Stimulated activated CD4-positive, alpha-beta T cell treated with anti-CD3 and anti-CD28 coated beads, TNF-alpha, amount 100 ng/mL, for 48 hours (primary cell): ENCODE measurements at places on chromosomes 4 and X.

GRCh38 chr4:158170691-158171561 lies 1.9 kb downstream of the GASK1B start:
- no peak for DNase-seq

DNA sequence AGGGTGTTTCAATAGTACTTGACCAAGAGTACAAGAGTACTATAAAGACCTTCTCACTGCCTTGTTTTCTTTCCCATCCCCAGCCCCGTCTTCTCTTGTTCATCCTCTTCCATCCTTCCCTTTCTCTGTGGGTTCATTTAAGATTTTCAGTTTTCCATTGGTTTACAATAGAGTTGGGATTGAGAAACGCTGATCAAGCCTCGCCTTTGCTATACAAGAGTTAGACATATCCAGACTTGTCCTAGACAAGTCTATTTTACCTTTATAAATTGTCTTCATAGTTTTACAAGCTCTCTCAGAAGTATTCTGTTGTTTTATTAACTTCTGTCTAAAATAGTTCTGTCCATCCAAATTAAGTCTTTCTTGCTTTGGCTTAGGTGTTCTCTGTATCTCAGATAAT lies 29.6 kb upstream of the SCML1 start:
- no peak for DNase-seq

DNA sequence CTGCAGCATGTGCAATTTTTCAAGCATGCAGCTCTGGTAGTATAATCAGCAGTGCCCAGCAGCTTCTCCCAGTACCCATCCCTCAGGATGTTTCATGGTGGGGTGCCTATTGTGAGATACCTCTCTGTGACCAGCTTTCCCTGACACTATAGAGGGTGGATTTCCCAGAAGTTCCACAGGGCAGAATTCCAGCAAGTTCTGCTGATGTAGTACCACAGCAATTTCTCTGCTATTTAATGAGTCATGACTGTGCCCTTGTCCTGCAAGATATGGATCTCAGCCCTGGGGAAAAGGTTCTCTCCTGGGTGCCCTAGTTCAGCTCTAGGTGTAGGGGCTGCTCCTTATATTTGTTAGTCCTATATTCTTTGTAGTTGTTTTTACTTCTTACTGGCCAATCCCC lies 174.8 kb downstream of the ENOX2 start:
- DNase-seq, result no peak

GRCh38 chr4:136651278-136651667 lies 881.0 kb downstream of the PCDH18 start:
- no peak for DNase-seq

DNA sequence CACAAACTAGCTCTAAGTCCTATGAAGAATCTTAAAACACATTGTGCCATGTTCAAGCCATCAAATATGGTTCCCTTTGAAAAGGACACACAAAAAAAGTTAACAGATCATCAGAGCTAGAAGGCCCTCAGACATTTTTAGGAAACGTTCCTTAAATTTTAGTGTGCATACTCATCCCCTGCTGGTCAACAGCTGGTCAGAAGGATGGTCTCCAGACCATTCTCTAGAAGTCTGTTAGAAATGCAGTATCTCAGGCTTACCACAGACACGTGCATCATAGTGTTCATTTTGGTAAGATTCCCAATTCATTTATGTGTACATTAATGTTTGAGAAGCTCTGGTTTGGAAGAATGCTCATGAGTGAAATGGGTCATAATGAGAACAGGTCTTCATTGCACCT lies 523.1 kb downstream of the INPP4B start:
- DNase-seq, result no peak

- no peak for DNase-seq
Observed at GRCh38 chr4:152539556-152540292, 3.8 kb upstream of the FBXW7 start.

- DNase-seq, result no peak
Observed at GRCh38 chr4:148790246-148790645, 348.0 kb upstream of the NR3C2 start.

GRCh38 chr4:105619188-105619931 lies 66.9 kb downstream of the ARHGEF38 start:
- no peak for DNase-seq

DNA sequence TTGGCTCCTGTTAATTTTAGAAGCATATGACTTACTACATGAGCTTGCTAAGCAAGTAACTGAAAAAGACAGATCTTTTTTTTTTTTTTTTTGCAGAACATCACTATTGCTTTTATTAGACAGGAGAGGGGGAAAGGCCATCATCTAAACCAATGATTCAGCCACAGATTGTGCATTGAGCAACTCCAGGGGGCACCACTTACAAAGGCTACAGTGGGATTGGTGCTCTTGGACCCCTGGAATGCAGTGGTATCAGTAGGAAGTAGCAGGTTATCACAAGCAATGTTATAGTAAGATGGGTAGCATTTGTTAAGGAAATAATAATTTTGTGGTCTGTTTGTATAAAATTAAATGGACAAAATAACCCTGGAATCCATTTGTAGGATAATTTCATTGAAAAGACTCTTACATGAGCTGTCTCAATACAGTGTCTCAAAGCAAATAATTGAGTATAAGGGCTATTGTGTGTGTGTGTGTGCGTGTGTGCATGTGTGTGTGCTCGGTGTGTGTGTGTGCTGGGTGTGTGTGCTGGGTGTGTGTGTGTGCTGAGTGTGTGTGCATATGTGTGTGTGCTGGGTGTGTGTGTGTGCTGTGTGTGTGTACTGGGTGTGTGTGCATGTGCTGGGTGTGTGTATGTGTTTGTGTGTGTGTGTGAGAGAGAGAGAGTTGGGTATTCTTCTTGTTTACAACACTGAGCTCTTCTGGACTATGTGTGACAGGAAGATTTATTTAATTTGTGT lies 296.3 kb downstream of the PCDH7 start:
- no peak for DNase-seq

GRCh38 chr4:577499-578450 lies 1.7 kb upstream of the TMEM271 start:
- DNase-seq, result peak; percentile 13

DNA sequence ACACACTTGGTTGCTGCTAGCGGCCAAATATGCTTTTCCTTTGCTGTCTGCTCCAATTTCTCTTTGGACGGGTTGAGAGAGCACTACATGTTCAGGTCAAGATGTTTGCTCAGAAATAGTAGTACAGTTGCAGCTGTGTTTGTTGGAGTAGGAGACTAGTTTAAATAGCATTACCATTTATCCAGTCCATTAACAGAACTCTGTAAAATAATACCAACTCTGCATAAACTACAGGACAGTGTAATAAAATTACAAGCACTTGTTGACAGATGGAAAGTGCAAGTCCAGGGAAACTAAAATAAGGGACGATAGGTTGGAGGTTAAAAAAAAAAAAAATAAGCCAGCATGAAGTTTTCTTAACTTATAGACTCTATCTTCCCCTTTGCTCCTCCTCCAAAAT lies 20.2 kb downstream of the SLIT2 start:
- no peak for DNase-seq

GRCh38 chrX:11893933-11894710 lies 136.1 kb downstream of the MSL3 start:
- DNase-seq, result no peak

DNA sequence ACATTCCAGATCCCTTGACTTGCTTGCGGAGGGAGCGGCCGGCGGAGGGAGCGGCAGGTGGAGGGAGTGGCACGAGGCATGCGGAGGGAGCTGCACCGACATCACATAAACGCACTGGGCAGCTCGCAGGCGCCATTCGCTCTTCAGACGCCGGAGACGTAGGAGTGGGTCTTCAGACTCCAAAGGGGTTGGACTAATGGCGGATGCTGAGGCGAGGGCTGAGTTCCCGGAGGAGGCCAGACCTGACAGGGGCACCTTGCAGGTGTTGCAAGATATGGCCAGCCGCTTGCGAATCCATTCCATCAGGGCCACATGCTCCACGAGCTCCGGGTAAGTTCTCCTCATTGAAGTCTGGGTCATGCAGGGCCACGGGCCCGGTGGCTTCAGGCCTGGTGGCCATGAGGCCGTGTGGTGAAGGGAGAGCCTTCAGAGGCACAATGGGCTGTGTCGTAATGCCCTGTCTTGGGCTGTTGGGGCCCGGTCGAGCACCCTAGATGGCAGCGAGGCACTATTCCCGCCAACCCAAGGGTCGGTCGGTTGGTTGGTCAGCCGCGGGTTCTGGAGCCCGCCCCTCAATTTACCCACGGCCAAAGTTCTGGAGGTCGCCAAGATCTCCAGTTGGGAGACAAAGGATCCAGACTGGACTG lies at the start of gene TKTL1:
TSS of gene TKTL1 (plus strand) at position 132 of the 647 bp plus-strand sequence. CDS start at position 197, 65 bp downstream.
- no peak for DNase-seq

GRCh38 chrX:12951595-12951975 lies 23.3 kb upstream of the TMSB4X start:
- DNase-seq, result no peak

DNA sequence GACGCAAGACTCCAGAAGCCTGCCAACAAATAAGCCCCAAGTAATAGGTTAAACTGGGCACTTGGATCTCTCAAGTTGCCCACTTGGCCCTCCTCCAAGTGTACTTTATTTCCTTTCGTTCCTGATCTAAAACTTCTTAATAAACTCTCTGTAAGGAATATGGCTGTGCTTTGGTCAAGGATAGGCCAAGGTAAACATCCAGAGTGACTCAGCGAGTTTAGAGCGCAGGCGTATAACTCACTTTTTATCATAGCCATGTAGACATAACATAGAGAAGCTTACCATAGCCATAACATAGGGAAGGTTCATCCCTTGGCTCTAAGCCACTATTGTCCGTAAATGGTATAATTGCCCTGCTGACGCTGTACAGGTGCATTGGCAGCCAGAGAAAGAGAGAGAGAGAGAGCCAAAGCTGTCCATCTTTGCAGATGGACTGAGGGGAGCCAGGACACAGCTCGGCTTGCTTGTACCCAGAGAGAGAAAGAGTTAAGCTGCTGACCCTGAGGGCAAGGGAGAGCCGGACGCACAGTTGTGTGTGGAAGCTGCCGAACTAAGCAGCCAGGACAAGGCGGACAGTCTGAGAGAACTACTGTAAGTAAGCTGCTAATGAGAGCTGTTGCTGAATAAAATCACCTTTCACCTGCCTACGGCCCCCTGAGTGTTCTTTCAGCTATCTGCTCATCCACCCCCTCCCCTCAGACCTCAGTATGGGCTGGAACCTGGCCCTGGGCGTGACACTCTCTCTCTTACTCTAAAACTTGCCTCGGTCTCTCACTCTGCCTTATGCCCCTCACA lies 1.8 kb downstream of the TLR1 start:
- no peak for DNase-seq

DNA sequence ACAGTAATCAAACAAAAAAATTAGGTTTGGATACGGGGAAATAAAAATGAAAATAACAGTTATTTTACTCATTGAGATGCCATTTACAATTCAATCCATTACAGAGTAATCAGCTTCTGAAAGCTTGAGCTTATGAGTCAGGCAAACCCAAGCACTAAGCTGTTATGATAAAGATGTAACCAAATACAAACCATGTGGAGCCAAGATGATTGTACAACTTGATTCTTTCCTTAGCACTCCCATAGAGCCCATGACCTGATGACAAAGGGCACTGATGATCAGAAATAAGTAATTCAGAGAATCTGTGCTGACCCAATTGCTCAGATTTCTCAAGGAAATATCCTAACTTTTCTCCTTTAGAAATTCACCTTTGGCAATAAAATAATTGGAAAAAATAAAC lies 40.5 kb upstream of the PRKG2 start:
- DNase-seq, result no peak

GRCh38 chrX:341541-342101 lies 23.0 kb upstream of the GTPBP6 start:
- DNase-seq, result no peak

DNA sequence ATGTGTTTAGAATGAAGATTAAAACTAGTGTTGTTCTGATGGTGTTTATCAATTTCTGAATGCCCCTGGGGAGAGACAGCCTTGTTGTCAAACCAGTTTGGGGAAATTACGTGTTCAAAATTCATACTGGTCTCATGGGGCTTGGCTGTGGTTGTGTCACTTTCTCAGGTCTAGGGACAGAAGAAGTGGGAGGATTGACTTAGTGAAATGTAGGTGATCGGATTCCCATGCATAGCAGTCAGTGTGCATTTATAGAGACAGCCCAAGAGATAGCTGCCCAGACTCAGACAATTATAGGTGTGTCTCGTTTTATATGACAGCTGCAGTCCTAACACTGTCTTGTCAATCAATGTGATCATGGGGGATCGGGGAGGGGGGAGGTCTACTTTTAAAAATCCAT lies 94.4 kb upstream of the CLCN4 start:
- no peak for DNase-seq

DNA sequence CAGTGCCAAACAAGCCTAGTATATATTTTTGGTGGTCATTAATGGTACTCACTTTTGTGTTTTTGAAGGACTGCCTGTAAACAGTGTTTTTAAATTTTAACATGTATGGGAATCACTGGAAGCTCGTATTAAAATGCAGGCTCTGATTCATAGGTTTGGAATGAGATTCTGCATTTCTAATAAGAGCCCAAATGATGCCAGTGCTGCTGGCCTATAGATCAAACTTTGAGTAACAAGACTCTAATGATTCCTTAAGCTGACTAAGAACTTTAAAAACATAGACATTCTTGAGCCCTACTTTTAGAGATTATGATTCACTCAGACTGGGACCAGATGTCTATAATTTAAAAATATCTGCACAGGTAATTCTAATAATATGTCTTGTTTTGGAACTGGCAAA lies 823.2 kb upstream of the LCORL start:
- no peak for DNase-seq

GRCh38 chr4:60934566-60935295 lies 265.4 kb upstream of the ADGRL3 start:
- no peak for DNase-seq

DNA sequence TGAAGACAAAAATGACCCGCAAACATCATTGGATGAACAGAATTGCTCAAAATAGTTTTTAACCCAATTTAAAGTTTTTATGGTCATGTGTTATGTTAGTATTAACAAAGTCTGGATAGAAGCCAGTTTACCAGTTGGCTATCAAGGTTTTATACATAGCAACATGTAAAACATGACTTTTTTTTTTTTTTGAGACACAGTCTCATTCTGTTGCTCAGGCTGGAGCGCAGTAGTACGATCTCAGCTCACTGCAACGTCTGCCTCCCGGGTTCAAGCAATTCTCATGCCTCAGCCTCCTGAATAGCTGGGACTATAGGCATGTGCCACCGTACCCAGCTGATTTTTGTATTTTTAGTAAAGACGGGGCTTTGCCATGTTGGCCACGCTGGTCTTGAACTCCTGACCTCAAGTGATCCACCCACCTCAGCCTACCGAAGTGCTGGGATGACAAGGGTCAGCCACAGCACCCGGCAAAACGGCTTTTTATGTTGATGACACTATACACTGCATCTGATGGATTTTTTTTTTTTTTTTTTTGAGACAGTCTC lies 3.4 kb downstream of the SAT1 start:
- DNase-seq, result no peak

- no peak for DNase-seq
Observed at GRCh38 chr4:8274765-8275547, 5.4 kb downstream of the HTRA3 start.

GRCh38 chrX:68851082-68851481 lies 22.3 kb downstream of the EFNB1 start:
- no peak for DNase-seq
